ENCODE measurements at places on chromosomes 1 and 21. TPM values are rescaled to one million over a fixed set of nuclear protein-coding genes. Genes with fewer than 3 reads are reported as not detected.

Gene NUDT4B
- total RNA-seq: 1.2 TPM

Gene TNFRSF1B
- 211 TPM for total RNA-seq

DNA sequence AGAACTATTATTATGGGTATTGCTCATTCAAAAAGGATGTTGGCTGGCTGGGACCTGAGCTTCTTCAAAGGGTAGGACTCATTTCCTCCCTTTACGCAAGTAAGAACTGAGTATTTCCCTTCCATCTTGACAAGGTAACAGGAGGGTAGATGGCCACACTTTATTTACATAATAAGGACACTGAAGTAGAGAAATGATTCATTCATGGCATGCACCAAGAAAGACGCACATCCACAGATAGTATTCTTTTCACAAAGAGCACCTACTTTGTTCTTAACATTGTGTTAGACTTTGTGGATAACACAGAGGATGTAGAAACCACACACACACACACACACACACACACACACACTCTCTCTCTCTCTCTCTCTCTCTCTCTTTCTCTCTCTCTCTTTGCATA, 82.9 kb downstream of the FAM78B start:
- H3K4me1 ChIP-seq: peaks cover 22% of the 10 kb centered on the region
- no peak overlapping the region for H3K4me3 ChIP-seq
- DNase-seq: no peak
- H3K27me3 ChIP-seq: no peaks in the 10 kb centered on the region

Gene MAEL
- not detected for total RNA-seq

GRCh38 chr1:66732407-66733166, 19.7 kb upstream of the DYNLT5 start:
- H3K4me1 ChIP-seq: peaks cover 17% of the 10 kb centered on the region
- H3K36me3 ChIP-seq: no peaks in the 10 kb centered on the region
- H3K4me3 ChIP-seq: no peak overlapping the region
- no peak for DNase-seq
